RPMI8226 (cell line): ENCODE measurements at places on chromosomes 1 and 21.

DNA sequence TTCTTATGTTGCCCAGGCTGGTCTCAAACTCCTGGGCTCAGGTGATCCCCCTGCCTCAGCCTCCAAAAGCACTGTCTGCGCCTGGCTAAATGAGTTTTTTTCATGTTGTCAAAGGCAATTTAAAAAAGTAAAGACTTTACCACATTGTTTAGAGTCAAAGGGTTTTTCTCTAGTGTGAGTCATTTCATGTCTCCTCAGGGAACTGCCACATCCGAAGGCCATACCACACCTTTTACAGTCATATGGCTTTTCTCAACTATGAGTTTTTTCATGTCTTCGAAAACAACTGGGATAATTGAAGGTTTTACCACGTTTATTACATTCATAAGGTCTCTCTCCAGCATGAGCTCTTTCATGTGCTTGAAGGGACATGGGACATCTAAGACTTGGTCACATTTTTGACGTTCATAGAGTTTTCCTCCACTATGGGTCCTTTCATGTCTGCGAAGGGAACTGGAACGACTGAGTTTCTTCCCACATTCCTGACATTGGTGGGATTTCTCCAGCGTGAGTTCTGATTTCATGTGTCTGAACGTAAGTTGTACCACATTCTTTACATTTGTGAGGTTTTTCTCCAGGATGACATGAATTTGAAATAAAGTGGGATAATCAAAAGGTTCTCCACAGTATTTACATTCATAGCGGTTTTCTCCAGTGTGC lies 65.6 kb downstream of the UCHL5 start:
- DNase-seq = no peak

DNA sequence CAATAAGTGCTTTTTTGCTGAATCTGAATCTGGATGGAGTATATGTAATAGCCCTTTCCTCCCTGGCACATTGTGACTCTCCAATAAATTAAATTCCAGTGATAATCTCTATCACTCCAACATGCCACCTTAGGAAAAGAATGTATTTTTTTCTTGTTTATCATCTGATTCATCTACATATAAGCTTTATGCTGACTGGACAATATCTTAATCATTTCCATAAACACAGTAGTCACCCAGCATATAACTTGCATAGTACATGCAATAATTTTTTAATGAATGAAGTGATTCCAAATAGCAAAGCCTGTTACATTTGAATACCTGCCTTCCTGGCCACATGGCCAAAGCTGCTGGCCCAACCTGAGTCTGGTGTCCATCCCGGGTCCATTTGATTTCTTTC lies 477.6 kb upstream of the USP24 start:
- no peak for DNase-seq

DNA sequence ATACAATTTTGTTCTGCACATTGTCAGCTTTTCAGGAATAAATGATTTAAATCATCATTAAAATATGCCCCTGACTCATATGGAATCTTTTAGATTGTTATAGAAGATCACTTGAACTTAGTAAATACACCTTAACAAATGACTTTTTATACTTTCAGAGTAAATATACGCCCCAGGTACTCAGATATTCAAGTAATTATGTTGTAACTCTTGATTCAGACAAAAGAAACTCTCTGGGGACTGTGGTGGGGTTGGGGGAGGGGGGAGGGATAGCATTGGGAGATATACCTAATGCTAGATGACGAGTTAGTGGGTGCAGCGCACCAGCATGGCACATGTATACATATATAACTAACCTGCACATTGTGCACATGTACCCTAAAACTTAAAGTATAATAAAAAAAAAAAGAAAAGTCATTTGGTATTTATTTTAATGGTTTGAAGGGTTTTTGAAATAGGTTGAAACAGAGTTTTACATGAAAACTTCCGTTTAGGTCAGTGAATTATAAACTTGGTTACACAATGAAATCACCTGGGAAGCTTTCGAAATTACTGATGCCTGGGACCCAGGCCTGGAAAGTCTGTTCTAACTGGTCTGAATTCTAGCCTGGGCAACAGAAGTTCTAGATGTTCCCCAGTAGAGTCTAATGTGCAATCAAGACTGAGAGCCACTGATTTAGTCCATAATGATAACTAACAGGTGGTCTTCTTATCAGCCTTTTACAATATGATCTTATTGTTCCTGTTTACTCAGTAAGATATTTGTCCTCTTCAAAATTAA lies 320.5 kb upstream of the NR5A2 start:
- no peak for DNase-seq

GRCh38 chr1:91700771-91701471 lies 185.0 kb downstream of the TGFBR3 start:
- no peak for DNase-seq

- no peak for DNase-seq
These were observed 18.0 kb downstream of the ACP6 start for GRCh38 chr1:147652306-147652705.

DNA sequence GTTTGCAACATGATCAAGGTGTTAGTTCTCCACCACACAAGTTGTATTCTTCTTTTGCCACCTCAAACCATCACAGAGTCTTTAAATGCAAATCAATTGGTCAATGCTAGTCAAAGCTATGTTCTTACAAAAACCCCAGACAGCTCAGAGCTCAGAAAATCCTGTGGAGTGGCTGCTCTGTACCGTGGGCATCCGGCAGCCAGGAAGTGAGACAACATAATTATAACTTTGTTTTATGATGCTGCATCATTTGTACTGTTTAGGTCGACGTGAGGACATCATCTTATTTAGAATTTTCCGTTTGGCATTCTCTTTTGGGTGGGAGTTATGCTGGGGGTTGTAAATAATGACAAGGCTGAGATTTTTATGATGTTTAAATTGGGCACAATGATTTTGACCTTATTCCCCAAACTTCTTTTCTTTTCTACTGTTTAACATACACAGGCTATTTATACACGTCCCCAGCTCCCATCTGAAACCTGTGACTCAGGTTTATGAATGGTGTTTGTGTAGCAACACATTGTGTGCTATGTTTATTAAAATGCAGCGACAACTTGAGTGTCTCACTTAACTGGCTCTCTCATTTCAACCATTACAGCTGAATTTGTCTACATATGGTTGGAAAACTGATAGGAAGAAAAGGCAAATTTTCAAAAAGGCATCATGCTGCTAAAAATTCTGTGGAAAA lies 124.0 kb downstream of the CNIH3 start:
- no peak for DNase-seq

- DNase-seq = peak; percentile 51
These were observed 684 bp upstream of the MRPL20 start for GRCh38 chr1:1407636-1408318.
